RPMI7951 (cell line): ENCODE measurements at places on chromosomes 12 and 14. TPM values are rescaled to one million over a fixed set of nuclear protein-coding genes. Genes with fewer than 3 reads are reported as not detected.

- peak; percentile 63 for DNase-seq
Measured at GRCh38 chr14:104689109-104689880, at the start of gene INF2. INF2 (plus strand) TSS chr14:104689618; CDS start chr14:104701366, 11,748 bp downstream.

SLC8B1 gene
- total RNA-seq: 5.2 and 11.9 TPM in 2 replicates

DNA sequence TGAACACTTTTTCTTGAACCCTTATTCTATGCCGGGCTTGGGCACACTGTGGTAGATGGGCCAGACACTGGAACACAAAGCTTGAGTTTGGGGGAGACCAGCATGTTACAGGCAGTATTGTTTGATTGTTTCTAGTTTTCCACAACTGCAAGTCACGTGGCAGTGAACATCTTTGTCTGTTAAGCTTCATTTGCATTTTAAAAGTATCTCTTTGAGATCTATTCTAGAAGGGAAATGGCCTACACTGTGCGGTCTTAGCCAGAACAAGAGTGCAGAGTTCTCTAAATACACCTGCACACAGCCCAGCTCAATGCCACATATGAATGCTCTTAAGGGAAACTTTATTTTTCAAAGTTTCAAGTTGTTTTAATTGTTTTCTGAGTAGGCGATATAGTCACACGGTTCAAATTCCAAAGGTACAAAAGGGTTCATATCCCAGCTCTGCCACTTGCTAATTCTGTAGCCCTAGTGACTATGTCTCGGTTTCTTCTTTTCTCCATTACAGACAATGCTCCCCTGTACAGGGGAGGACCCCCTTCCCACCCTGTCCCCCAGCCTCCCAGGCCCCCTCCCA is 24.9 kb downstream of the RIN3 start:
- DNase-seq: no peak

- DNase-seq: peak; percentile 34
Measured at GRCh38 chr12:112980491-112981158, 2.3 kb downstream of the OAS2 start.

- no peak for DNase-seq
Measured at GRCh38 chr14:76280221-76280620, 95.7 kb upstream of the ESRRB start.

DNA sequence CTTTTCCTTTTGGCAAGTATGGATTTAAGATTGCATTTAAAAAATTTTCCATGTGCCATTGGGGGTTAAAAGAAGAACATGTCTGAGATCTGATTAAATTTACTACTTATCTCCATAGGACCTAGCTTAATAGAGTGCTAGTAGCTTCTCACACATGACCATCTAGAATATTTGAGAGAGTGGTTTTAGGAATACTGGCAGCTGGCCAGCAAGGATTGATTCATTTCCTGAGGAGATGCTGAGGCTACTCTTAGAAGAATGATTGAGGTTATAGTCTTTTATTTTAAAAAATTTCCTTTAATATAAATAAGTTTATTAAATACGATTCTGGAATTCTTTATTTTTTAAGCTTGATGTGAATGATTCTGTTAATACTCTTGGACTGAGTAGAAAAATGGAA is 56.2 kb downstream of the MIPOL1 start:
- peak; percentile 66 for DNase-seq

MIPOL1 gene
- total RNA-seq: 3.2 and 5.4 TPM in 2 replicates

- DNase-seq: no peak
Measured at GRCh38 chr12:129873111-129873832, 30.6 kb downstream of the TMEM132D start.

DNA sequence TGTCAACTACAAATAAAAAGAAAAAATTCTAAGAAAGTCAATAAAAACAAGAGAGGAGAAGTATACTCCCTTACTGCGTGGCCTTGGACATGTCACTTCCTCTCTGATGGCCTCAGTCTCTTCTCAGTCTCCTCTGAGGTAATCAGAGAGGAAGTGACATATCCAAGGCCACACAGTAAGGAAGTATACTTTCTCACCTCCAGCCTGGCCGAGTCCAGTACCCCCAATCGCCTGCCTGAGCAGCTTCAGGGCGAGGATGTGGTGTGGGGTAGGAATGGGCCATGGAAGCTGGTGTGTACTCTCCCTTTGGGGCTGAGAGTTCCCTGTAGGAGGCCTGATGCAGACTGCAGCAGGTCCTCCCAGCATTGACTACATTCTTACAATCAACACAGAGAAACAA is 15.8 kb downstream of the VDR start:
- no peak for DNase-seq

- DNase-seq: peak; percentile 53
Measured at GRCh38 chr14:61526405-61527312, 168.7 kb upstream of the HIF1A start.
